Activated T-cell treated with anti-CD3 and anti-CD28 coated beads, Interleukin-2, amount 50 U/mL, for 4 hours (primary cell): ENCODE measurements at places on chromosomes 5 and 9. TPM values are rescaled to one million over a fixed set of nuclear protein-coding genes. Genes with fewer than 3 reads are reported as not detected.

DNA sequence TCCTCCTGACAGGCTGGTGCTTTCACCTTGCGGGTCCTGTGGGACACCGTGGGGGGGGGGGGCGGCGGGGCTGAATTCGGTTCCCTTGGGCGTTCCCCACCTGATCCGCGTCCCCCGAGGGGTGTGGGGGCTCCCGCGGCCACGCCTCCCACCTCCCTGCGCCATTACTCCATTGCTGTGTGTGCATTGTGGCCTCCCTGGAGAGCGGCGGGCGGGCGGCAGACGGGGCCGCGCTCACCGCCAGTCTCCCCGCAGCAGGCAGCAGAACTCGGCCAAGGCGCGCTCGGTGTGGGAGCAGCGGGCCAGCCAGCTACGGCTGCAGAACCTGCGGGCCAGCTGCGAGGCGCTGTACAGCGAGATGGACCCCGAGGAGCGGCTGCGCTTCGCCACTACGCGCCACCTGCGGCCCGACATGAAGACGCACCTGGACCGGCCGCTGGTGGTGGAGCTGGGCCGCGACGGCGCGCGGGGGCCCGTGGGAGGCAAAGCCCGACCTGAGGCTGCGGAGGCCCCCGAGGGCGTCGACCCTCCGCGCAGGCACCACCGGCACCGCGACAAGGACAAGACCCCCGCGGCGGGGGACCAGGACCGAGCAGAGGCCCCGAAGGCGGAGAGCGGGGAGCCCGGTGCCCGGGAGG, 145.3 kb downstream of the CACNA1B start:
- no peak for DNase-seq

GRCh38 chr5:32773944-32774343, 62.8 kb downstream of the NPR3 start:
- DNase-seq = no peak

GRCh38 chr5:141560151-141560550, 58.6 kb downstream of the DIAPH1 start:
- DNase-seq = no peak

Gene LIFR
- 0.24 TPM for total RNA-seq

Gene SLC34A3
- total RNA-seq = not detected

DNA sequence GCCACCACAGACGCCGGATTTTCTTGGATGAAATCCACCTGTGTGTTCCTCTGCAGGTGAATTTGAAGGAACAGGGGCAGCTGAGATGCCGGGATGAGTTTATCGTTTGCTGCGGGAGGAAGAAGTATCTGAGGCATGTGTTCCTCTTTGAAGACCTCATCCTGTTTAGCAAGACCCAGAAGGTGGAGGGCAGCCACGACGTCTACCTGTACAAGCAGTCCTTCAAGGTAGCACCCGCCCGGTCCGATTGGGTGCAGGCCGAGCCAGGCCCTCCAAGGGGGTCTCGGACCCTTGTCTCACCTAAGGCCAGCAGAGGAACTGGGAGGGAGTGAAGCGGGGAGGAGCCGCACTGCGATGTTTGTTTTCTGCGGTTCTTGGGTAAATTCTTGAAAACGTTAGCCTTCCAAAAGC, 18.4 kb upstream of the LRRC14B start:
- no peak for DNase-seq
